ENCODE measurements at places on chromosomes 7 and 10. TPM values are rescaled to one million over a fixed set of nuclear protein-coding genes. Genes with fewer than 3 reads are reported as not detected.

Gene LRRD1
- not detected for total RNA-seq

- H3K36me3 ChIP-seq = no peaks in the 10 kb centered on the region
- H3K4me3 ChIP-seq = no peak overlapping the region
- DNase-seq = no peak
- no peak overlapping the region for H3K27ac ChIP-seq
Observed at GRCh38 chr7:112176241-112176640, 30.0 kb downstream of the DOCK4 start.

DNA sequence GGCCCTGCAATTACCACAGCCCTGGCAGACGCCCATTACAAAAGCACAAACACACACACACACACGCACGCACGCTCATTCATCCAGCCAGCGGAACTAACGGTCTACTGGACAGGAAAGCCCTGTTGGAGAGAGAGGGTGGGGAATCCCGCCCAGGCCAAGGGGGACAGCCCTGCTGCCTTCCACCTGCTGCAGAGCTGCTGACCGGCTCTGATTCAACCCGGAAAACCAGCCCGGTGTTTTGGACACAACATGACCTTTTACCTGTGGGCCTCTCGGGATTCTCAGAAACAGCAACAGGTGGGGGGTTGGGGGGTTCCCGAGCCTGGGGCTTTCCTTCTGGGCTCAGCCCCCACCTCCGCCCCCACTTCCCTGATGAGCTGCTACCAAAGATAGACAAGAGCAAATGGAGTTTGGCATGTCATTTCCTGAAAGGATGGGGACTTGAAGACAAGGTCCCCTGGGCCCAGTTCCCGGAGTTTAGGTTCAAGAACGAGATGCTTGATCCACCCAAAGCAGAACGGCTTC is 18.5 kb upstream of the SERPINE1 start:
- no peak overlapping the region for H3K4me3 ChIP-seq
- peak; percentile 64 for DNase-seq
- no peaks in the 10 kb centered on the region for H3K27me3 ChIP-seq
- peaks cover 48% of the 10 kb centered on the region for H3K4me1 ChIP-seq

DNA sequence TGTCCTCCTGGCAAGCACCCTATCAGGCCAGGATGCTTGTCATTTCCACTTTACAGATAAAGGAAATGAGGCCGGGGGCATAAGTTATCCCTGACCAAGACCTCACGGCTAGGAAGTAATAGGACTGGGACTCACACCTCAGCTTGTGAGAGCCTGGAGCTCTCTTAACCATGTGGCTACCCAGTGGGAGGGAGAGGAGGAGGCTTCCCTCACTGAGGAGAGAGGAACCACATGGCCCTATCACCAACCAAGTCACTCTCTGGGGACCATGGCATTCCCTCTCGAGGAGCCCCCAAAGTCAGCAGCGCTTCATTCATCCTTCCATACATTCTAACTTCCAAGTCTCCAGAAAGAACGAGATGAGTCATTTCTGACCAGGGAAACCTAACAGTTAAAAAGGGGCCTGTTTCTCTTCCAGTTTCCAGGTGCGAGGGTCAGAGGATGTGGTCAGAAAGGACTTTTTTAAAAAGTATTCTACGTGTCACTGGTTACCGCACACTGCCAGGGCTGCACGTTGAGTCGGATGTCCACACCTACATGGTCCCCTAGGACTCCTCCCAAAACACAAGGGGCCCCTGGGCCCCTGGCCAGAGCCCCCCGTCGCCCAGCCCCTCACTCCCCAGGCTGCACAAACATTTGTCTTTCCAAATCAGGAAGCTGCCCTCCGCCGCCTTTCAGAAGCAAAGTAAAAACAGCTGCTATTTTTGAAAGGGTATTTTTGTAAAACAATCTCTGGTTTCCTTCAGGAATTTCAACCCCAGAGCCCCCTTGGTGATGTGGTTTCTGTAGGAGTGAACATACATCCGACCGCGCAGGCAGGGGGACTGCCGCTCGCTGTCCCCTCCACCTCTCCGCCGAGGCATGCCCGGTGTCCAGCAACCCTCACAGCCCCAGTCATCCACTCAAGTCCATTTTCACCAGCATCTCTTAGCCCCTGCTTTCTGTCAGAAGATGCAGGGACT is 128.2 kb upstream of the CHST15 start:
- H3K27me3 ChIP-seq = peaks cover 60% of the 10 kb centered on the region
- no peaks in the 10 kb centered on the region for H3K36me3 ChIP-seq
- no peak for DNase-seq
- peak overlapping the region; percentile 55 for H3K4me3 ChIP-seq

DNA sequence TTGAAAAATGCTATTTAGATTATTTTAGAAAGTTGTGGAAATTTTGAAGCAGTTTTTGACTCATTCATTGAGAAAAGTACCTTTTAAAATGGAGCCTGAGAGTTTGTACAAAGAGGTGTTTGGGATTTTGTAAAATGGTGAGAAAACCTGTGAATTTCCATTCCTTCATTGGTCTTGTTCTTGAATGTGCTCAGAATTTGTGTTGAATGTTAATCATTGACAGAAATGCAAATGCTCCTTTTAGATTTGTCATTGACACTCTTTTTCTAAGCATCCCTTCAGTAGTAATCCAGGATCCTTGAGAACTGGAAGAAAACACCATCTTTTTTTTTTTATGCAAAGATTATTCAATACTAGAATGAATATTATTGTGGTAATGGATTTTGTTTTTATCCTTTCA is 74.8 kb downstream of the LCOR start:
- H3K4me1 ChIP-seq = peaks cover 74% of the 10 kb centered on the region
- H3K27me3 ChIP-seq = no peaks in the 10 kb centered on the region
- peaks cover 9% of the 10 kb centered on the region for H3K36me3 ChIP-seq
- no peak for DNase-seq
- H3K27ac ChIP-seq = no peak overlapping the region
- no peak overlapping the region for H3K4me3 ChIP-seq

DNA sequence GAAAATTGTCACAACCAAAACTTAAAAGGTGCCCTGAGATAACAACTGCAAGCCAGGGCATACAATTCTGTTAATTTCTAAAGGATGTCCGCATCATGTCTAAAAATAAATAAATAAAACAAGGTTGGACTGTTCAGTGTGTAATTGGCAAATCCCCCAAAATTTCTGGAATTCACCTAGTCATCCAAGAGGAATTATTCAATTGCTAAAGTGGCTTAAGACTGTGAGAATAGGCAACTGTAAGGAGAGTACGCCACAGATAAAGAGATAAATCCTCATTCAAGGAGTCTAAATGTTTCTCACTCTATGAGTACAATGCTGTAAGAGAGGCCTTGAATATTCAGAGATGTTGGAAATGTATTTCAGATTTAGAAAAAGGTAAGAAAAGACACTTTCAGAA is 37.2 kb downstream of the PIK3AP1 start:
- no peak overlapping the region for H3K27ac ChIP-seq
- H3K36me3 ChIP-seq = no peaks in the 10 kb centered on the region
- H3K4me3 ChIP-seq = no peak overlapping the region
- no peak for DNase-seq
- H3K4me1 ChIP-seq = no peaks in the 10 kb centered on the region

Gene OR2A12
- total RNA-seq = not detected

- H3K36me3 ChIP-seq = no peaks in the 10 kb centered on the region
- peaks cover 36% of the 10 kb centered on the region for H3K27me3 ChIP-seq
- no peaks in the 10 kb centered on the region for H3K4me1 ChIP-seq
- no peak overlapping the region for H3K4me3 ChIP-seq
- DNase-seq = no peak
- no peak overlapping the region for H3K27ac ChIP-seq
Observed at GRCh38 chr10:116084161-116084560, 188.8 kb downstream of the GFRA1 start.

DNA sequence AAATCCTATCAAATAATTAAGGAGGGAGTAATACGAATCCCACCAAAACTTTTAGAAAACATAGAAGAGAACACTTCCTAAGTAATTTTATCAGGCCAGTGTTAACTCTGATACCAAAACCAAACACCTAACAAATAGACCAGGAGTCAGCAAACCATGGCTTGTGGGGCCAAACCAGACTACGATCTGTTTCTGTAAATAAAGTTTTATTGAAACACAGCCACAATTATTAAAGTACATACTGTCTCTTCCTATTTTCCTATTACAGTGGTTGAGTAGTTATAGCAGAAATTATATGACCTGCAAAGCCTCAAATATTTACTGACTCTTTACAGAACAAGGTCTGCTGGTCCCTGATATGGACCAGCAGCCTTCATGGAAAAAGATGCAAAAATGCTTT is 73.1 kb upstream of the ELN start:
- no peak for DNase-seq
- H3K27me3 ChIP-seq = peaks cover 13% of the 10 kb centered on the region
- H3K36me3 ChIP-seq = no peaks in the 10 kb centered on the region
- H3K27ac ChIP-seq = no peak overlapping the region

DNA sequence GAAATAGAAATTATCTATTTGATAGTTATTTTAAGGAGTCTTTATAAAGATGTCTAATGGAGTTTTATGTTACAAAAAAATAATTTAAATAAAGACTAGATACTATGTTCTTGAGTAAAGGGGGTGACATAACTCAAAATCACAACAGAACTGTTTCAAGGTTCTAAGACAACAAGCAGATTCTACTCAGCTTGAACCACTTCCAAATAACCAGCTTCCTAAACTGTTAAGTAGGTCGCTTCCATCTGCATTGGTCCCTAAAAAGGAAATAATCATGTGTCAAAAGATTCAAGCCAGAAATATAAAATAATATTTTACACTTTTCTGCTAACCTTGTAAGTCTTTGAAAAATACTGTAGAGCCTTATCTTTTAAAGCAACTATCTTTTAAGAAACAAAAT is 14.1 kb downstream of the SEM1 start:
- H3K27me3 ChIP-seq = no peaks in the 10 kb centered on the region
- peaks cover 19% of the 10 kb centered on the region for H3K36me3 ChIP-seq
- H3K4me3 ChIP-seq = no peak overlapping the region
- H3K4me1 ChIP-seq = peaks cover 74% of the 10 kb centered on the region
- no peak for DNase-seq
- H3K27ac ChIP-seq = no peak overlapping the region

- no peaks in the 10 kb centered on the region for H3K27me3 ChIP-seq
- H3K36me3 ChIP-seq = no peaks in the 10 kb centered on the region
- no peaks in the 10 kb centered on the region for H3K4me1 ChIP-seq
- H3K4me3 ChIP-seq = no peak overlapping the region
- no peak for DNase-seq
Observed at GRCh38 chr7:81399471-81399870, 370.4 kb downstream of the HGF start.

Gene TEX47
- total RNA-seq = not detected

Gene MRPS16
- total RNA-seq = 102 TPM

Gene TBC1D12
- total RNA-seq = 4.4 TPM

Gene GAD2
- total RNA-seq = not detected

Gene GCK
- 0.49 TPM for total RNA-seq

Gene SPDYE5
- total RNA-seq = not detected

Gene SPDYE16
- total RNA-seq = 0.22 TPM

GRCh38 chr7:31043051-31043471 is 9.0 kb upstream of the ADCYAP1R1 start:
- H3K36me3 ChIP-seq = no peaks in the 10 kb centered on the region
- peaks cover 59% of the 10 kb centered on the region for H3K27me3 ChIP-seq
- no peak overlapping the region for H3K4me3 ChIP-seq
- no peak overlapping the region for H3K27ac ChIP-seq

DNA sequence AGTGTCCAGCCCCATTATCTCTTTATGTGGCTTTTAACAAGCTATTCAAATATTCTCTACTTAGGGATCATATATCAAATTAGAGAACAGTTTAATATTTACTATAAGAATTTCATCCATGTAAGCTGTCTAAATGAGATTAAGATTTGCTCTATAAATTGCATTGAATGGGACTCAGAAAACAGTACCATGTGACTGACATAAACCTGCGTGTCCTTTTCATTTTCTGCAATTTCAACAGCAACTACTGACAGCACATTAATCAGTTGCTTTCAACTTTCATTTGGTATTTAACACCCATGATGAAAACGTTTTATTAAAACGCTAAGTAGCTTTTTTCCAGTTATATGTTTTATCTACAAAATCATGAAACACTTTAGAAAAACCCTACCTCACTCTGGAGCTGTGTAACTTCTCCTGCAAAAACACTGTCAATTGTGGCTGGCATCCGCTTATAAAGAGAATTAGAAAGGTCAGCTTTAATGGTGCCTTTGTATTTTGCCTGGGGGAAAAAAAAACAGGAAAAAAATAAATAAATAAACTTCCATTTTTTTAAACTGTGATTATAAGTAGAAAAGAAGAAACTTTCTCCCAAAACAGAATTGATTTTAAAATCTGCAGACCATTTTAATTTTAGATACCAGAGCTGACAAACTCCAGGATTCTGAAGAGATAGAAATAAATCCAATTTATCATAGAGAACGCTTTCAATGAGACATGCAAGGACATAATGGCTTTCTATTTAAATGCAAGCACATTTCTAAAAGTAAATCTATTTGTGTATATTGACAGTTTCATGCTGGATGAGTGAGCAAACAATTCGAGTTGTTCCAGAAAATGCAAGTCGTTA is 9.2 kb downstream of the NEBL start:
- H3K4me1 ChIP-seq = peaks cover 37% of the 10 kb centered on the region
- peak overlapping the region; percentile 67 for H3K4me3 ChIP-seq
- no peaks in the 10 kb centered on the region for H3K27me3 ChIP-seq
- peak overlapping the region; percentile 91 for H3K27ac ChIP-seq

- no peaks in the 10 kb centered on the region for H3K4me1 ChIP-seq
- DNase-seq = no peak
- no peak overlapping the region for H3K27ac ChIP-seq
- H3K36me3 ChIP-seq = no peaks in the 10 kb centered on the region
Observed at GRCh38 chr10:13767676-13768178, 181.0 kb downstream of the PRPF18 start.

Gene NHLRC2
- total RNA-seq = 50.1 TPM

DNA sequence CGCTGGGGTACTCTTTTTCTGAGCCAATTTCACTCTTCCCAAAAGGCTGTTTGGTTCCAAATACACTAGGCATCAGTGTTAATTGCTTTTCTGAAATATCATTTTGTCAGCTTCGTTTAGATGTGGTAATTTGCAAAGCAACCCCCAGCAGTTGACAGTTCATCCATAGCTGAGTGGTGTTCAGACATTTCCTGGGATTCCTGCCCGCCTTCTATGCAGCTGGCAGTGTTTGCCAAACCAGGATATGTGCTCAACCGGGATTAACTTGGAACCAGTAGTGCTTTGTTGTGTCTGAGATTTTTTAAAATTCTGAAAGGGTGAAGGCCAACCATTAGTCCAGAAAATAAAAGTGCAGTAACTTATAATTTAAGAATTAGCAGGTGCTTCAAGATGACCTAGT is 25.2 kb upstream of the MKLN1 start:
- no peaks in the 10 kb centered on the region for H3K27me3 ChIP-seq
- DNase-seq = no peak

- DNase-seq = no peak
- no peak overlapping the region for H3K4me3 ChIP-seq
- H3K36me3 ChIP-seq = no peaks in the 10 kb centered on the region
- no peaks in the 10 kb centered on the region for H3K27me3 ChIP-seq
- peaks cover 20% of the 10 kb centered on the region for H3K4me1 ChIP-seq
- no peak overlapping the region for H3K27ac ChIP-seq
Observed at GRCh38 chr7:106134241-106134640, 22.1 kb upstream of the SYPL1 start.

Data from left ventricle myocardium inferior (tissue), 1 donor.